WERI-Rb-1 (cell line): ENCODE measurements at places on chromosomes 3 and 15.

DNA sequence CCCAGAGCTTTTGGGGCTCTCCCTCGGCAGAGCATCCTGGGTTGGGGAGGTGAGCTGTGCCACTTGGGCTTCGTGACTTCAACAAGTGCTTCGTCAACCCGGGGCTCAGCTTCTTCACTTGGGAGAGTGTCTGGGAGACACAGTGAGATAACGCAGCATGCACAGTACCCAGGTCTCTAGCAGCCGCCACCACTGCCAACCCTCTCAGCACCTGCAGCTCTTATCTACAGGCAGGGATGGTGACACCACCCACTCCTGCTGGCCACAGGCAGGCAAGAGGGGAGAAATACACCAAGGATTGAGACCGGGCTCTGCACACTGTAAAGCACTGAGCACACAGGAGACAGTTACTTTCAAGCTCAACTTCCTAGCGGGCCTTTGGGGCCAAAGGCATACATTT lies 11.6 kb downstream of the TKT start:
- DNase-seq = no peak

GRCh38 chr15:36978126-36978525 lies 122.2 kb downstream of the MEIS2 start:
- DNase-seq = no peak

DNA sequence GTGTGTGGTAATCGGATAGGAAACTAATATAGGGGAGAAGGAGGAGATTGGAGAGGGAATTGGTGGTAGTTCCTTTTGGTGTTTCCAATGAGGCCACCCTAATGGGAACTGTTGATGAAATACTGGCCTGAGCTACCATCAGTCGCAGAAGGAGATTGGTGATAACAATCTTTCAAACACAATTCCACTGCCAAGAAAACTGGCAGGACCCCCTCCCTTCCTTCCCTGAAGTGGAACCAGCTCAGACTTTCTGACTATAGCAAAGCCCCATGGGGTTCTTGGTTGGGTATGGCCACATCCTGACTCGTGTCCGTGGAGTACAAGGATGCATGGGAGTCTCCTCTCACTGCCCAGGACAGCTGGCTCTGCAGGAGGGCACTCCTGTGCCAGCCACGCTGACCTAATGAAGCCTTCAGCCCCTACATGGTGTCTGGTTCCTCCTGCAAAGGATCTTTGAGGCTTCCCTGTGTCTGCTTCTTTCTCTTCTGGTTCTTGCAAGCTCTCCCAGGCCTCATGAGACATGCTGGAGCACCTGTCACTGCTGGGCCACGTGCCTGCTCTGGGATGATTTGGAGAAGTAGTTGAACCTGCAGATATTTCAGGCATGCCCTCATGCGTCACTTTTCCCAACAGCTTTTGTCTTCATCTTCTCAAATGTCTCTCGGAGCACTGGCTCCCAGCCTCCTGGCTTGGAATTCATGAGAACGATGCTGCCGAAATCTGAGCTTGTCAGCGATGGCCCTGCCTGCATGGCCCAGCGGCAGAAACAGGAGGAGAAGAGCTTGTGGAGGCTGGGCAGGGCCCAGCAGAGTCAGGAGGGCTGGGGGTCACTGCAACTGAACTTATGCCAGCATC lies 90.0 kb upstream of the ADPGK start:
- DNase-seq = no peak

DNA sequence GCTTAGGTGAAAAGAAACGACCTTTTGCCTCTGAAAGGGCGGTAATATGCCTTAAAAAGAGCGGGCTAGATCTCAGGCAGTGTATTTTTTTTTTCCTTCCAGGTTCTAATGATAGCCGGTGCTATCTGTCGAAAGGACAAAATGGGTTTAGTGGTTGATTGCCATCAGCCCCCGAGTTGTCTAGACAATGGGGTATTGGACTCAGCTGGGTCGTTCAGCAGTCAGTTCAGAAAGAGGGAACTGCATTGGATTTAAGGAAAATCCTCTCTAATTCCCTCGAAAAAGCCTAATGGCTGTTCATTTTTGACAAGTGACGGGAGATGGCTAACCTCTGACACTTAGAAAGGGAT lies 728 bp downstream of the EIF2B5 start:
- DNase-seq = no peak

- no peak for DNase-seq
Measured at GRCh38 chr3:47318916-47319315, 36.2 kb downstream of the KLHL18 start.

DNA sequence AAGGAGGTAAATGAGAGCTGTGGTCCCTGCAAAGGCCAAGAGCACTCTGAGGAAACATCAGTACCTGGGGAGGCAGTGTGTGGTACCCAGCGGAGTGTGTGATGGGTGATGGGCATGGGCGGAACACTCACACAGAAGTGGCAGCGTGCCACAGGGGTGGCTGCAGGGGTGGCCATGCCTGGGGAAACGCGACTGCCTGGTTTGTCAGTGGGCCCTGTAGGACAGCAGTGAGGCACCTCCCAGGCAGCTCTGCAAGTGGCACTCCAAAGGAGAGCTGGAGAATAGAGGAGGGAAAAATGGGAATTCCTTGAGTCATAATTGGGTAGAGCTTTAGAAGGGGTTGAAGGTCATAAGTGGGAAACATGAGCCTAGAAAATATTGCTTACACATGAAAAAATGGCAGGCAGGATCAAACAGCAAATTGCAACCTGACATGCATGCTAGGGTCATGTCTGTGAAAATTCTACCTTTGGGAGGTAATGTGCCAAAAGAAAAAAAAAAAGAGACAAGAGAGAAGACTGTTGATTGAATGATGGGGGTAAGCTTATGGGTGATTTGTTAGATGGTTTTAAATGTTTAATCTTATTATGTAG lies 138.4 kb downstream of the RPLP1 start:
- no peak for DNase-seq

GRCh38 chr3:125144653-125145314 lies 67.8 kb downstream of the SLC12A8 start:
- DNase-seq = no peak

- DNase-seq = no peak
Measured at GRCh38 chr3:120772081-120772480, 29.5 kb downstream of the GTF2E1 start.

GRCh38 chr3:111851511-111851954 lies 7.5 kb upstream of the PHLDB2 start:
- no peak for DNase-seq
